ENCODE measurements at places on chromosomes 2 and 18.

DNA sequence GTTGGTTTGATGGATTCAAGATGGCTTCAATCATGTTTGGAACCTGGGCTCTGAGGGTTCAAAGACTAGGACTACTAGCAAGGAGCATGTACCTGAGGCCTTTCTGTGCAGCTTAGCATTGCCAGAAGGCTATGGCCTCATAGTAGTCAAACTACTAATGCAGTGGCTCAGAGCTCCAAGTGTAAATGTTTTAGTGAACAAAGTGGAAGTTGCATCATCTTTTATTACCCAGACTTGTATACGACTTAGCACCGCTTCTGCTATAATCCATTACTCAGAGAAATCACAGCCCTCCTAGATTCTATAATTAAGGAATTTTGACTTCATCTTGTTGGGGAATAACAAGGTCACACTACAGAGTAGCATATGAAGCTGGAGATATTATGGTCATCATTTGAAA is 210.5 kb downstream of the ERBB4 start:
- DNase-seq, result no peak

- DNase-seq, result no peak
Measured at GRCh38 chr2:136920652-136921333, 155.4 kb downstream of the THSD7B start.

- DNase-seq, result no peak
Measured at GRCh38 chr2:205937211-205937610, 148.8 kb downstream of the INO80D start.

- DNase-seq, result no peak
Measured at GRCh38 chr2:2644040-2644439, 313.0 kb upstream of the MYT1L start.

GRCh38 chr18:32048507-32049091 is 30.0 kb downstream of the RNF125 start:
- peak; percentile 46 for DNase-seq

DNA sequence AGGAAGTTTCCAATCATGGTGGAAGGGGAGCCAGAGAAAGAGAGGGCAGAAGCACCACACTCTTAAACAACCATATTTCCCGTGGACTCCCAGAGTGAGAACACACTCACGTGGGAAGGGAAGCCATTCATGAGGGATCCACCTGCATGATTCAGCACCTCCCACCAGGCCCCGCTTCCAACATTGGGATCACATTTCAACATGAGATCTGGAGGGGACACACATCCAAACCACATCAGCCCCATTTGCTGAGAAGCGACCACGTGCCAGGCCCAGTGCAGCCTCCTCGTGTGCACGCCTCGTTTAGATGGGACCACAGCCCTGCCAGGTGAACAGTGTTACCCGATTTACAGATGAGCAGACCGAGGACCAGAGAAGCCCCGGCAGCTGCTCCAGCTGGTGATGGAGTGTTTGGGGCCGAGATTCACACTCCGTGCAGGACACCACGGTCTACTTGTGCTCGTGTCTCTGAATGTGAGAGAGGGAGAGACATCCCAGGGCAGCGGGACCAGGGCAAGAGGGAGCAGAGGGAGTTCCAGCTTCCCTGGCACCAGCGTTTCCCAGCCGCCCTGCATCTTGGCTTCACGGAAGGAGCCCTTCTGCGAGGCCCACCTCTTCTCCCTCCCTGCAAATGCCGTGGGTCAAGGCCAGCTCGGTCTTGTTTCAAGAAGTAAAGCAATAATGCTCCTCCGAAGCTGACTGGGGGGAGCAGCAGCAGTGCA is 76.9 kb upstream of the ODC1 start:
- no peak for DNase-seq

DNA sequence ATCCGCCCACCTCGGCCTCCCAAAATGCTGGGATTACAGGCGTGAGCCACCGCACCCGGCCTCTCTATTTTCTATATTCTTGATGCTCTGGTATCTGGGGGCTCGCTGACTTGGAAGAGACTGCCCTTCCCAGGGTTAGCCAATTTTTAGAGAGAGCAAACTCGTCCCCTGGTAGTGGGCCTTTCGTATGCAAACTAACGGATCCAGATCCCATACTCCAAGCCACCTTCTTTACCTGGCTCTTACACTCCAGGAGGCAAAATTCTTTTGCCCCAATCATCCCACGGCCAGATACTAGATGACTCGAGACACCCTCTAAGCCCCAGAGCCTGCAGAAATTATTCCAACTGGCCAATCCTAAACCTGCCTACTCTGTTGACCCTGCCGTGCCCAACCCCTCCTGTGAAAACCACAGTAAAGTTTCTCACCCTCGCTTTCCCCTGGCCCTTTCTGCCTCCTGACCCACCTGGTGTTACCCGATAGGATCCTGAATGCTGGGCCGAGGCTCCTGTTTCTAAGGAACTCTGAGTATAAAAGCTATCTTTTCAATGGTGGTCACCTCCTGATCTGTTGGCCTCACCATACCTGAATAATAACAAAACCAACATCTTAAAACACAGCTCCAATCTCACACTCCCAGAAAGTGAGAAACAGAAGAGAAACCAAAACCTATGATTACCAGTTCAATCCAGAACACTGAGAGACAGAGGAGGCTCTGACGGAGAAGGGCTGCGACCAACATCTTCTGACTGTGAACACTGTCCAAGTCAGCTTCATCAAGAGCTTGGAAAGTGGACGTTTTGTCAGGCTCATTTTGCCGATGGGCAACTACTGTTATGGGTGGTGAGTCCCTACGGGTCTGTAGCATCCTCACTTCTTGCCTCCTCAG is 57.6 kb upstream of the ZNF532 start:
- DNase-seq, result no peak

DNA sequence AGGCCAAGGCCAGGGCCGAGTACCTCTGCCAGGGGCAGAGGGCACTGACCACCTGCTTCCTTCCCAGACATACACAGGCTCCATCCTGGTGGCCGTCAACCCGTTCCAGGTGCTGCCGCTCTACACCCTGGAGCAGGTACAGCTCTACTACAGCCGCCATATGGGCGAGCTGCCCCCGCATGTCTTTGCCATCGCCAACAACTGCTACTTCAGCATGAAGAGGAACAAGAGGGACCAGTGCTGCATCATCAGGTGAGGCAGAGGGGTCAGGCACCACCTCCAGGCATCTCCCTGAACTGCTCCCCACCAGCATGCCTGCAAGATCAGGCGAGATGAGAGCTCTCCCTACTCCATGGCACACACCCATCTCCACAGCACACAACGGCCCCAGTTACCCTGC is 31.1 kb downstream of the MYO7B start:
- DNase-seq, result no peak

GRCh38 chr2:15840969-15841368 is 99.4 kb upstream of the MYCN start:
- no peak for DNase-seq

- no peak for DNase-seq
Measured at GRCh38 chr2:198293281-198293680, 488.9 kb downstream of the PLCL1 start.

GRCh38 chr18:14974088-14974487 is 226.1 kb downstream of the ANKRD30B start:
- no peak for DNase-seq

- no peak for DNase-seq
Measured at GRCh38 chr2:109601783-109602182, 12.0 kb downstream of the SEPTIN10 start.
